Non-pigmented ciliary epithelial cell (primary cell): ENCODE measurements at places on chromosomes 1 and 21.
A peak's percentile ranks its signal among the peaks of the same experiment; 100 is the strongest.

DNA sequence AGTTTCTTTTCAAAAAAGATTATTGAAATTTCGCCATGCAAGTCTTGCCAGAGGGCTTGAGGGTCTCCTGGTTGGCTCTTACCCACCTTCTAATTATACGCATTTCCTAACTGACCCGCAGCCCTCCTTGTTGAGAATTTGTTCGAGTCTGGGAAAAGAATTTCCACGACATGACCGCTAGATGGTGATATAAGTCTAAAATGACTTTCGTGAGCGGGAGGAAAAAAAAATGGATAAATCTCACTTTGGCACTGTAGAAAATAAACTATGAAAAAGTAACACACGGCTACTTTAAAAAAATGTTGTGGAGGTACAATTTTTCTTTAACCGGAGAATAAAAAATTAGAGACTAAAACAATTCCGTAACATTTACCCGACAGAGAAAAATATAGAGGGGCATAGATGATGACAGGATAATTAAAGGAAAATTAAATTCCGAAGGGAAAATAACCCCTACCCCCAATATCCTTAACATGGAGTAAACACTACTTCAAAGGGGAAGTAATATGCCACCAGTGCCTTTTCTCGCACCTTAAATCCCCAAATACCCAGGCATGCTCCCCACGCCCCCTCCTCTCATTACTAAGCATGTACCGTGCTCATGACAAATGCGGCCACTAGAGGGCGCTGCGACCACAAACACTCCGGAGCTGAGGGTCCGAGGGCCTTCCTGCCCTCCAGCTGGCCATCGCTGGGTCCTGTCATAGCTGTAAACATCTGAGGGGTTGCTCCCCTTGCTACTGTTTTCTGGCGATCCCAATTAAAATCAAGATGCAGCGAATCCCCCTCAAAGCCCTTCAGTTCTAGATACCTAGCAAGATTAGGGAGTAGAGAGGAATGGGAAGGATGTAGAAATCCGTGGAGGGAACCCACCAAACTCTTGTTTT, 266.9 kb downstream of the ASTN1 start:
- peak; percentile 26 for DNase-seq

GRCh38 chr1:244204004-244204403, 152.9 kb downstream of the ZBTB18 start:
- DNase-seq: no peak

DNA sequence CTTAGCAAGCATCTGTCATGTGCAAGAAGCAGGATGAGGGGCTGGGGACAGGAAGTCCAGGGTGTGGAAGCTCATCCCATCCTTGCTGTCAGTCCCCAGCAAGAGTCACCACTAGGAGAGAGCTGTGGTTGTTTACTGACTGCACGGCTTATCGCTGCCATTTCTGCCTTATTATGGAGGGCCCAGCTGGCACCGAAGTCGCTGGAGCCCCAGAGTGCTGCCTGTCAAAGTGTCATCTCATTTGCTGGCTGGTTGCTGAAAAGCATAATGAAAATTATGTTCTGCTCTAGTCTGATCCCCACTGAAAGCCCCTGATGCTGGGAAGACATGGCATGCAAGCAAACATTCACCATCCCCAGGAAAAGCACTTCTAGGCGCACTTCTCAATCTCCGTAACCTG, 642.7 kb downstream of the NPHP4 start:
- no peak for DNase-seq

DNA sequence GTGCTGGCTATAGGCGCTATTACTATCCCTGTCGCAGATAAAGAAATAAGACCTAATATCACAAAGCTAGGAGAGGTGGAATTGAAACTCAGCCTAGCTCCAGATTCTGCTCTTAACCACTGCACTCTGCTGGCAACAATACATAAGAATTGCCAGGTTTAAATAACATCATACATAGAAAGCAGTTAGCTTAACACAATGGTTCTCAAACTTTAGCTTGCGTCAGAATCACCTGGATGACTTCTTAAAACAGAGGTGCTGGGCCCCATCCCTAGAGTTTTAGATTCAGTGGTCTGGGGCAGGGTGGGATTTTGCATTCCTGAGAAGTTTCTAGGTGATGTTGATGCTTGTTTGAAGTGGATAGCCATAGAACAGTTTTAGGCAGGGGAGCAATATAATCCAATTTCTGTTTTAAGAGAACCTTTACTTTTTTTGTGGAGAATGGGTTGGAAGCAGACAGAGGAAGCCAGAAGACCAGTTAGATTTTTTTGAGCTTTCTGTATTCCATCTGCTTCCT, 1.1 kb upstream of the POMGNT1 start:
- DNase-seq: no peak

DNA sequence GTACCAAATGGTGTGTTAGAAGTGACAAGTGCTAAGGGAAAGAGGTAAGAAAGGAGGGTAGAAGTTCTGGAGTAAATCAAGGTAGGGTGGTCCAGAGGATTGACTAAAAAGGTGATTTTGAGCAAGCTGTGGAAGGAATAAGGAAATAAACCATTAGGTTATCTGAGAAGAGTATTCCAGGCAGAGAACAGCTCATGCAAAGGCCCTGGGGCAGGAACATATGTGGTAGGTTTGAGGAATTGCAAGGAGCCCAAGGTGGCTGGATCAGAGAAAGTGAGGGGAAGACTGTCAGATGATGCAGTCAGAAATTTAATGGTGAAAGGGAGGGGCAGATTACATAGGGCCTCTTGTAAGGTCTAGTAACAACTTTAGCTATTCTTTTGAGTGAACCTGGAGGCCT, 302.6 kb downstream of the PBX1 start:
- no peak for DNase-seq

GRCh38 chr1:172547071-172547470, 14.1 kb downstream of the SUCO start:
- DNase-seq: no peak

DNA sequence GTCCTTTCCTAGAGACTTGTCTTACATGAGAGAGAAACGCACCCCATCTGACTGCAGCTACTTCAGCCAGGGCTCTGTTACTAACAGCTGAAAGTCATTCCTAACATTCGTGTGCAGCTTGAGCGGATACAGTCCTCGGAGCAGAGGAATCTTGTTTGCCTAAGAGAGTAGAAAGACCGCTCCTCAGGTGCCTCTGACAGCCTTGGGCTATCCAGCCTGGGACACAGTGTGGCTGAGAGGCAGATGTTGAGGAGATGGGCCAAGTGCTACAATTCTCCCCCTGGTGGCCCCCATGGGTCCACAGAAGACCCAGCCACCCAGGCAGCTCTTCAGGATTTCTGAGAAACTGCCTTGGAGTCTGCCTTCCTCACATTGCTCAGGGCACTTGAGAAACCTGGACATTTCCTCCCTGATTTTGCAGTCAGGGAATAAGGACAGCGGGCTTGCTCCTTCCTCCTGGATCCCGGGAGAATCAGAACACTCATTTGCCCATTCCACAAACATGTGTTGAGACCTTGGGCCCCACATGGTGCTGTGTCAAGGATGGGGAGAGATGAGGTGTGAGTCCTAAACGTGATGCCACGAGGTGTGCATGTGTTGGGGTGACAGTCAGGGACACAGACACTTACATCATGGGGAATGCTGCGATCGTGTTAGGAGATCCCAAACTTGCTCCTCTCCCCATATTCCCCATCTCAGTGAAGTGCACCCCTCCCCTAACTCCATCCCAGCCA, 13.1 kb downstream of the TRIM62 start:
- DNase-seq: no peak

GRCh38 chr1:246121533-246121932, 385.5 kb downstream of the SMYD3 start:
- no peak for DNase-seq

GRCh38 chr1:154999571-155000410, 2.8 kb upstream of the ZBTB7B start:
- no peak for DNase-seq

GRCh38 chr1:54928327-54928726, 41.3 kb upstream of the DHCR24 start:
- DNase-seq: no peak

DNA sequence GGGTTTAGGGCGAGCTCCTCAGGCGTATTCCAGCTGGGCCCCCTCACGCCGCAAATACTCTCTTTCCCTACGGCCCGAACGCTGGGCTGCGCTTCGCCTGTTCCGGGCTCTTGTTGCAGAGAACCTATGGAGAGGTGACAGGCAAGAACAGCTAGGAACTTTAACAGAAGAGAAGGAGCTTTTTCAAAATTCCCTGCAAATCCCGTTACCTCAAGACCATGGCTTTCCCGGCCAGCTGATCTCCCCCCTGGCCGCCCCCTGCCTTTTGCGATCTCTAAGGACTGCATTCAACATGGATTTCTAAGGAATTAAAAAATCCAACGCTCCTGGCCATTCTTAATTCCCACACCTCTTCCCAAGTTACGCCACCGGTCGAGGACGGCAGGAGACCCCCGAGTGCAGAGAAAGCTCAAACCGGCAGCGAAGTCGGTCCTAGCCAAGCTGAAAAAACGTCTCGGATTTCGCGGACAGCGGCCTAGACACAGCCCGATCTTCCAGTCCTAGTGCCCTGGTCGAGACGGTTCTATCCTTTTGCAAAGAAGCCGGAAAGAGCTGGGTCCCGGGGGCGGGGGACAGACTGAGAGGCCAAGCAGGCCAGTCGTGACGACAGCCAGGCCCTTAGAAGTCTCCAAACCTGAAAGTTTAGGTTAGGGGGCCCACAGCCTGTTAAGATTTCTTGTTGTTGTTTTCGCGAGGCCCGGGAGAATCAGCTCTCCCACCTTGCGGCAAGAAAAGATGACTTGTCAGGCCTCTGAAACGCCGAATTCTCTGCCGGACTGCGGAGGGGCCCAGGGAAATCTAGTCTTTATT, 1.1 kb upstream of the TBX15 start:
- DNase-seq: no peak
